ENCODE measurements at places on chromosomes 7 and 10. TPM values are rescaled to one million over a fixed set of nuclear protein-coding genes. Genes with fewer than 3 reads are reported as not detected.

Gene FAM25C
- total RNA-seq = not detected

Gene TUBB8
- total RNA-seq = not detected

Gene DLG5
- 75.8 TPM for total RNA-seq

Gene TRRAP
- total RNA-seq = 25.3 TPM

Gene LRIT1
- not detected for total RNA-seq

Gene LDB3
- total RNA-seq = not detected
